ENCODE measurements at places on chromosomes 4 and X. TPM values are rescaled to one million over a fixed set of nuclear protein-coding genes. Genes with fewer than 3 reads are reported as not detected.
A peak's percentile ranks its signal among the peaks of the same experiment; 100 is the strongest.

Gene SMR3B
- not detected for total RNA-seq

Gene CDKL2
- 0.83 TPM for total RNA-seq

Gene CLGN
- total RNA-seq, result 26.8 TPM

Gene XK
- total RNA-seq, result 2.9 TPM

Gene MAP7D3
- 6.9 TPM for total RNA-seq

Gene POU3F4
- total RNA-seq, result 0.03 TPM

DNA sequence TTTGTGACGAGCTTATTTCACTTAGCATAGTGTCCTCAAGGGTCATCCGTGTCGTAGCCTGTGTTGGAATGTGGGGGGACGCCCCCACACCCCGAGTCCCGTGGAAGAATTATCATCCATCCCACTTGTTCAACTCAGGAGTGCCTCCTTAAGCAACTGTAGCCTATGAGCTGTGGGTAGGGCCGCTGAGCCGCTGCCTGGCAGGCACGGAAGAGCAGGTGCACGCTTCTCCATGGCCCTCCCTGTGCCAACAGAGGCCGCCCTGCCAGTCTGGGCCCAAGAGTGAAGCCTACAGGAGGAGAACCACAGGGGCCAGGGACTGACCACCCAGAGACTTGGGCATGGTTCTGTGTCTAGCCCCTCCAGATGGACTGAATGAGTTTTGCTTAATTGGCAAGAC is 2.3 kb upstream of the RGS12 start:
- no peak for DNase-seq
- peaks cover 12% of the 10 kb centered on the region for H3K4me1 ChIP-seq
- H3K4me3 ChIP-seq, result no peak overlapping the region
- no peak overlapping the region for H3K27ac ChIP-seq
- H3K27me3 ChIP-seq, result no peaks in the 10 kb centered on the region

DNA sequence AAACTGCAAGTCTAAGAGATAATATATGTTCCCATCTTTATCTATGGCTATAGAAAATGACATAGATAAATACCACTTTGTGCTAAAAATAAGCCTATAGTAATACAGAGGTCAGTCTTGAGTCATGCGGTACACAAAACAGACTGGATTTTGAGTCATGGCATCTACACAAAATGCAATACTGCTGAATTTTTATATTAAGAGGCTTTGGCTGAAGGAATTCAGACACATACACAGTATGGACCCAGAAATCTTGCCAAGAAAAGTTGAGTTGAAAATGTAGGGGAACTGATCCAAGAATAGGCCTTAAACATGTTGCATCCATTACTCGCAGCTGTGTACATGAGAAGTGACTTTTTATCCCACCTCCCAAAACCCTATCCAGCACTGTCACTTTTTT is 184.4 kb downstream of the TENM3 start:
- no peak overlapping the region for H3K4me3 ChIP-seq
- H3K27me3 ChIP-seq, result no peaks in the 10 kb centered on the region
- H3K4me1 ChIP-seq, result peaks cover 7% of the 10 kb centered on the region
- H3K27ac ChIP-seq, result peak overlapping the region; percentile 4
- H3K36me3 ChIP-seq, result no peaks in the 10 kb centered on the region

- no peaks in the 10 kb centered on the region for H3K4me1 ChIP-seq
- H3K36me3 ChIP-seq, result no peaks in the 10 kb centered on the region
- H3K27ac ChIP-seq, result no peak overlapping the region
Measured at GRCh38 chr4:95209927-95210326, 338.8 kb downstream of the UNC5C start.

DNA sequence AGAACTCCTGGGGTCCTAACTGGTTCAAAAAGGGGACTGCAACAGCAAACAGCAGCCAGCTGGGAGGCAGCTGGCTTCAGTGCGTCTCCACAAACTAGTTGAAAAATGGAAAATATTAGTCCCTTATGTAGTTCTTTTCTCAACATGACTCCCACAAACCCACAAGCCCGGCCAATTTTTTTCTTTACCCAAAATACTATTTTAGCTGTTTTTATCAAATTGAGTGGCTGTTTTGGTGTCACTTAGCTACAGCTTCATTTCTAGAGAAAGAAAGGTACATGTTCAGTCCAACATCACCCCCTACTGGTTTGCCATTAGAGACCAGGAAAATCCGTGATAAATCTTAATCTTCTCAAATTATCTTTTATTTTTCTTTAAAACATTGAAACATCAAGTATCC is 97.2 kb downstream of the GUCY2F start:
- H3K4me3 ChIP-seq, result no peak overlapping the region
- no peaks in the 10 kb centered on the region for H3K27me3 ChIP-seq
- H3K4me1 ChIP-seq, result peaks cover 3% of the 10 kb centered on the region
- peak; percentile 64 for DNase-seq
- H3K36me3 ChIP-seq, result no peaks in the 10 kb centered on the region

DNA sequence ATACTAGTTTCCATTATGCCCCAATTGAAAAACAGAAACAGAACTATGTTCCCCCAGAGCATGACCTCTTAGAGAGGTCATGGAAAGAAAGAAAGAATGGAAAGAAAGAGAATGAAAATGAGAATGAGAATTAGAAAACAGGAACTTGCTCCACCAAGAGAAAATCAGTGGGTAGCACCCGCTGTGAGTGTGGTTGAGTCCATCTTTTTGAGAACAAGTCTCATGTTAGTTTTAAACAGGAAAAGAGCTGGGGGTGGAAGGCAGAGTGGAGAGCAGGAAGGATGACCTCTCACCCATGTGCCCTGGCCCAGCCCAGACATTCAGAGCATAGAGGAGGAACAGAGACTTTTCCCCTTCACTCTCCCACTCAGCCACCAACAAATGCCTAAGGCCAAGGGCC is 4.9 kb downstream of the GSX2 start:
- H3K27ac ChIP-seq, result no peak overlapping the region
- H3K27me3 ChIP-seq, result peaks cover 99% of the 10 kb centered on the region
- no peak for DNase-seq
- peaks cover 18% of the 10 kb centered on the region for H3K4me1 ChIP-seq

- DNase-seq, result peak; percentile 80
- H3K27ac ChIP-seq, result peak overlapping the region; percentile 97
- peaks cover 17% of the 10 kb centered on the region for H3K4me1 ChIP-seq
- no peaks in the 10 kb centered on the region for H3K36me3 ChIP-seq
- no peaks in the 10 kb centered on the region for H3K27me3 ChIP-seq
Measured at GRCh38 chr4:153204728-153205648, 745 bp downstream of the TRIM2 start.

DNA sequence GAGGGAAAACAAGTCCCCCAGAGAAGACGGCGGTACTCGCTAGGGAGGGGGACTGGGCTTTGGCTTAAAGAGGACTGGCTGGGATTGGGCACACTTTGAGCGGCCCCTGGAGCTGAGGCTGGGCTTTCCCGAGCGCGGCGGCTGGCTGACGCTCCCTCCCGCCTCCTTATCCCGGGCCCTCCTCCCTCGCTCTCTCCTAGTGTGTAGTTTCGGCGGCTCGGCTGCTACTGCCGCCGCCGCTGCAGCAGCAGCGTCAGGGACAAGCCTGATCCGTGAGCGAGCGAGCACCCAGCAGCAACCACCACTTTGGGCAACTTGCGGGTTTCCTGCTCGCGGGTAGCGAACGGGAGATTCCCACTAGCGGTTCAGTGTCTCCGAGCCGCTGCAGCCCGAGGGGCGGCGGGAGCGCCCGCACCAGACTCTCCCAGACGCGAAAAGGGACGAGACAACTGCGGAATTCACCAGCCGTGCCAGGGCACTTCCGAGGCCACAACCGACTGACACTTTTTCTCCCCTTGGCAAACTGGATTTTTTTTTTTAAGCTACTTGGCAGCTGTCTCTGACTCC is 632 bp upstream of the PCDH7 start:
- peak overlapping the region; percentile 81 for H3K4me3 ChIP-seq
- H3K36me3 ChIP-seq, result no peaks in the 10 kb centered on the region
- H3K27me3 ChIP-seq, result no peaks in the 10 kb centered on the region
- peak; percentile 76 for DNase-seq
- no peaks in the 10 kb centered on the region for H3K4me1 ChIP-seq
- H3K27ac ChIP-seq, result peak overlapping the region; percentile 76

DNA sequence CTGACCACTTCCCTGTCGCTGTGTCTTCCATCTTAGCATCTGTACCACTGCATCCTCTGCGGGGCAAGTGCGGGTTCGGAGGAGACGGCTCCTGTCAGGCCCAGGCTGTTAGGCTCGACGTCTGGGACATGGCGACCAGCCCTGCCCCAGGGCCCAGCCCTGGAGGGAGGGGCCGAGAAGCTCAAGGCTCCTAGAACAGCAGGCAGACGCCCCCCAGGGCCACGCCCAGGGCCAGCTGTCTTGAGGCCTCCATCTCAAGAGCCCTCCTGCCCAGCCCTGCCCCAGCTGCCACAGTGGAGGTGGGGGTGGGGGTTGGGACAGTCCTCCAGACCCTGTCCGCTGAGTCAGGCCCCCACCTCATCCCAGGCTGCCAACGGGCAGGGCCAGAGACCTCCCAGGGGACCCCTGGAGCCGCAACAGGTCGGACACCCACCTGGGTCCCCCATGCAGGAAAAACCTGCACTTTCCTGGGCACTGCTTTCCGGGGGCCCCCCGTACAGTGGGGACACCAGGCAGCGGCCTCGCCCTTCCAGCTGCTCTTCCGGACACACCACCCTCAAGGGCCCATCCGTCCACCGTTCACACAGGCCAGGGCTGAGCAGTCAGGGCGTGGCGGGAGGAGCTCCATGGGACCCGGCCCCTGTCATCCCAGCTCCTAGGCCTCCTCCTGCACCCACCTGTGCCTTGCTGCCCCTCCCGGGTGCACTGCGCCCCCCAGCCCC is 83.1 kb downstream of the FAM53A start:
- no peak for DNase-seq
- no peak overlapping the region for H3K4me3 ChIP-seq
- no peak overlapping the region for H3K27ac ChIP-seq
- no peaks in the 10 kb centered on the region for H3K36me3 ChIP-seq

DNA sequence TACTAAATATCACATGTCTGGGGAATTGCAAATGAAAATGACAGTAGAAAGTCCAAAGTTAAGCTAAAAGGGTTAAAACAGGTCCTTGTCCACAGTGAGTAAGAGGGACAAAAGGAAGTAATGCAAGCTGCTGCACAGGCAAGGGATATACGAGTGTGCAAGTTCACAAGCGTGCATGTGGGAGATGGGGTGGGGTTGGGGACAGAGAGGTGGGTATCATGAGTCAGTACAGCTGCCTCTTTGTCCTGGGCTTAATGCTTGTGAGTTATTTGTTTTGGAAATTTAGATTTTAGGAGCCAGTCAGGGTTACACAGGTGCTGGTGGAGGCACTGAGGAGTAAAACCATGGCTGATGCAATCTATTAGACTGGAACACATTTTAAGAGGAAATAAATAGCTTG is 3.3 kb upstream of the GPRASP2 start:
- no peak overlapping the region for H3K4me3 ChIP-seq
- H3K27ac ChIP-seq, result no peak overlapping the region
- H3K27me3 ChIP-seq, result no peaks in the 10 kb centered on the region
- no peaks in the 10 kb centered on the region for H3K4me1 ChIP-seq

GRCh38 chr4:26116057-26116456 is 202.0 kb downstream of the SMIM20 start:
- H3K27me3 ChIP-seq, result no peaks in the 10 kb centered on the region
- H3K36me3 ChIP-seq, result no peaks in the 10 kb centered on the region
- peak; percentile 12 for DNase-seq
- H3K4me1 ChIP-seq, result no peaks in the 10 kb centered on the region

DNA sequence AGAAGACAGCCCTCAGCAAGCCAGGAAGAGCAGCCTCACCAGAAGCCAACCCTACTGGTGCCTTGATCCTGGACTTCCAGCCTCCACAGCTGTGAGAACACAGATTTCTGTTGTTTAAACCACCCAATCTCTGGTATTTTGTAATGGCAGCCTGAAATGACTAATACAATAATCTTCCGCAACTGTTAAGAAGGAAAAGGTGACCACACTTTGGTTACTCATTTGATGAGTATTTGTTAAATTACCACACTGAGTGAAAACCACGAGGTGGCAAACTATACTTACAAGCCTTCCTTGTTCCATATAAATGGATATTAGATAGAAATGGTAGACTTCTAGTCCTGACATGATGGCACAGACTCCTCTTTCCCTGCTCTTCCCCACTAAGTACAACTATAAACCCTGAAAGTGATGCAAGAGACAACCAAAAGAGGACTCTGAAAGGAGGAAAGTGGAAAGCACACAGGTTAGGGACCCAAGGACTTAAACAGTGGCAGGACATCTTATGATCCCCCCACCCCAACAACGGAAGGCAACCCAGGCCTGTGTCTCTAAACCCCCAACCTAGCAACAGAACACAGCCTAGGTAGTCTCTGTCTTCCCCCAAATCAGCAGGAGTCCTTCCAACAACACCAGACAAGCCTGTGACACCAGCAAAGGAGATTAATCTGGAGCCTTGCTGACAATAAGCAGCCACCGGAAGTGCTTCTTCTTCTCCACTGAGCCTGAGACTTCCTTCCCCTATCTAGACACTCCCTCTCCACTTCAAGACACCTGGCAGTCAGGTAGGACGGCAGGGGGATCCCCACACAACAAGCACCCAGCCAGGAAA is 12.3 kb downstream of the ZNF182 start:
- H3K36me3 ChIP-seq, result peaks cover 3% of the 10 kb centered on the region
- no peak overlapping the region for H3K27ac ChIP-seq
- no peaks in the 10 kb centered on the region for H3K4me1 ChIP-seq
- H3K4me3 ChIP-seq, result no peak overlapping the region
- no peak for DNase-seq
- H3K27me3 ChIP-seq, result no peaks in the 10 kb centered on the region

DNA sequence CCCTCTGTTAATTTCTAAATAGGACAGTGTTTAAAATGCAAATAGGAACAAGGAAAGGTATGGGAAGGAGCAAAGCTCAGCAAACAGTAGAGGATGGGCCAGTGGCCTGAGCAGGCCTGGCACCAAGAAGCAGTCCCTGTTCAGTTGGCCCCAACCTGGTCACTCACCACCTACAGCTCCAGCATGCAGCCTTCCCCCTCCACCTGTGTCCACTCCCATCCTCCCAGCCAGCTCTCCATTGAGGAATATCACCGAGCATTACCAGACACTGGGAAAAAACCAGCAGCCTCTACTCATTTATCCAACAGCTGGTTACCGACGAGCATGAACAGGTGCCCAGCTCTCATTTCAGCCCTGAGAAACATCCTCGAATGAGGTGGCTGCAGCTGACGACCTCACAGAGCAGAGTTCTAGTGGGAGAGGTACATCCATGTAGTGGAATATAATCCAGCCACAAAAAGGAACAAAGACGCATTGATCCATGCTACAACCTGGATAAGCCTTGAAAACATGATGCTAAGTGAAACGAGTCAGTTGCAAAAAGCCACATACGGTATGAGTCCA is 25.6 kb downstream of the CD99L2 start:
- no peaks in the 10 kb centered on the region for H3K36me3 ChIP-seq
- H3K4me1 ChIP-seq, result no peaks in the 10 kb centered on the region
- no peak for DNase-seq
- H3K4me3 ChIP-seq, result no peak overlapping the region
- H3K27ac ChIP-seq, result no peak overlapping the region

GRCh38 chr4:32551943-32552342 is 1831.8 kb downstream of the PCDH7 start:
- no peak for DNase-seq
- no peak overlapping the region for H3K27ac ChIP-seq
- H3K27me3 ChIP-seq, result no peaks in the 10 kb centered on the region
- H3K4me3 ChIP-seq, result no peak overlapping the region

GRCh38 chr4:137238456-137239162 is 293.7 kb downstream of the PCDH18 start:
- H3K27me3 ChIP-seq, result no peaks in the 10 kb centered on the region
- H3K27ac ChIP-seq, result no peak overlapping the region
- no peaks in the 10 kb centered on the region for H3K4me1 ChIP-seq
- no peaks in the 10 kb centered on the region for H3K36me3 ChIP-seq
- H3K4me3 ChIP-seq, result no peak overlapping the region
- peak; percentile 19 for DNase-seq

- H3K27me3 ChIP-seq, result no peaks in the 10 kb centered on the region
- no peak for DNase-seq
- H3K27ac ChIP-seq, result no peak overlapping the region
Measured at GRCh38 chr4:54861201-54861600, 203.4 kb downstream of the KIT start.
